ENCODE measurements at places on chromosomes 6 and 20. TPM values are rescaled to one million over a fixed set of nuclear protein-coding genes. Genes with fewer than 3 reads are reported as not detected.

DNA sequence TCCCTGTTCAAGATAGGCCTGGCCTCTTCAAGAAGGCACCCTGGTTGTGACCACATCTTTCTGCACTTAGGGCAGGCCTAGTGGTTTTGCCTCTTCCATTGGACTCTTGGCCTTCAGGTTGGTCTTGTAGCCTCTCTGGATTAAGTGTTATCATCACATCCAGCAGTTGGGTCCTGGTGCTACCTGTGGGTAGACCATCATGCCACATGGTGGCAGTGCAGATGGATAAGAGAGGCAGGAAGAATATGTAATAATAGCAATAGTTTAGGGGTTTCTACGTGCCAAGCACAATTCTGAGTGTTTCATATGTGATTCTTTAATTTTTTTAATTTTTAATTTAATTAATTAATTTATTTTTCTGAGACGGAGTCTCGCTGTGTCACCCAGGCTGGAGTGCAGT, 28.5 kb upstream of the SNRPB2 start:
- DNase-seq = no peak

DNA sequence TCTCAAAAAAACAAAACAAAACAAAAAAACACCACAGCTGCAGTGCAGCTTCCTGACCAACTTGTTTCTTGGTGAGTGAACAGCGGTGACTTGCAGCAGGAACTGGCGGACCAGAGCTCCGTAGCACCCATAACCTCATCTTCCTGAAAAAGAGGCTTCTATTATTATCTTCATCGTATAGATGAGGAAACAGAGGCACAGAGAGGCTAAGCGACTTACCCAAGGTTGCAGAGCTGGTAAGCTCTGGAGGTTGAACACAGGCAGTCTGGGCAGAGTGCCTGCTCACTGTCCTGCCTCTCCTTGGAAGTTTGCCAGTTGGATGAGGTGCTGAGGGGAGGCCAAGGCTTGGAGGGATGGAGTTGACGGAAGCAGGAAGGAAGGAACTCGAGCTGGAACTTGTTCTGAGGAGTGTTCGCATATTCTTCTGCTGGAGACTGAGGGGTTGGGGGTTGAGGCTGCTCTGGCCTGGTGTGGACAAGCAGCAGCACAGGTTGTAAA, 47.9 kb upstream of the CCDC167 start:
- DNase-seq = no peak

- DNase-seq = no peak
These were observed 4.1 kb downstream of the LEMD2 start for GRCh38 chr6:33784787-33785186.

GRCh38 chr6:96571551-96571950, 8.6 kb downstream of the FHL5 start:
- no peak for DNase-seq

- no peak for DNase-seq
These were observed 154.3 kb downstream of the BCAS1 start for GRCh38 chr20:53916173-53916512.

DNA sequence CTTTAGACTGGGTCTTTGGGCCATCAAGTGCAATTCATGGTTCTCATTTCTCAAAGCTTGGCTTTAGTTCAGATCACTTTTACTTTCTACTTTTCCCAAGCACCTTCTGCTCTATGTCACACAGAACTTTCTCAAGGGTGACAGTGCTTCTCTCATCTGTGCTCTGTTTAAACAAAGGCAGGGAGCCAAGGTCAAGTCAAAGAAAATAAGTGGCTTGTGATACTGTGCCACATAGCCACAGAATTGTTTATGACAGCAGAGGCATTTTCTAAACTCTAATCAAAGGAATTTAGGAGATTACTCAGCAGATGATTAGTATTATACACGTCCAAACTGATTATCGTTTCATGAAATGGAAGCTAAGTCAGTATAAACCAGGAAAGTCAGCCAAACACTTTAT, 348.0 kb downstream of the HDGFL1 start:
- no peak for DNase-seq

- no peak for DNase-seq
These were observed 209.8 kb upstream of the MARCKS start for GRCh38 chr6:113647143-113647889.

DNA sequence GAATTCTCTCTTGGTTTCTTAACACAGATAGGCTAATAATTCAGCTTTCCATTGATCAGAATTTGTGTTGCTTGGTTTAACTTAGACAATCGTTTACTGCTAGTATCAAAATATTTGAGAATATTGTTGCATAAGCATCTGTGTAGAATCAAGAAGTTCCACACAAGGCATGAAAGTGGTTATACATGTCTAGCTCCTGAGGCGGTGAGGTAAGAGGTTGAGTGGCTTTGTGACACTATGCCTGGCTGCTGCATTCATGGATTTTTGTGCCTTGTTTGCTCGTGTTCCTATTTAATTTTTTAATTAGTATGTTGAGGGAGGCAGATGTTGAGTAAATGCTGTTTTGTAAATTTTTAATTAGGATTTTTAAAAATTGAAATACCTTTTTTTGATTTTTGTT, 10.2 kb downstream of the PKIB start:
- DNase-seq = no peak

DNA sequence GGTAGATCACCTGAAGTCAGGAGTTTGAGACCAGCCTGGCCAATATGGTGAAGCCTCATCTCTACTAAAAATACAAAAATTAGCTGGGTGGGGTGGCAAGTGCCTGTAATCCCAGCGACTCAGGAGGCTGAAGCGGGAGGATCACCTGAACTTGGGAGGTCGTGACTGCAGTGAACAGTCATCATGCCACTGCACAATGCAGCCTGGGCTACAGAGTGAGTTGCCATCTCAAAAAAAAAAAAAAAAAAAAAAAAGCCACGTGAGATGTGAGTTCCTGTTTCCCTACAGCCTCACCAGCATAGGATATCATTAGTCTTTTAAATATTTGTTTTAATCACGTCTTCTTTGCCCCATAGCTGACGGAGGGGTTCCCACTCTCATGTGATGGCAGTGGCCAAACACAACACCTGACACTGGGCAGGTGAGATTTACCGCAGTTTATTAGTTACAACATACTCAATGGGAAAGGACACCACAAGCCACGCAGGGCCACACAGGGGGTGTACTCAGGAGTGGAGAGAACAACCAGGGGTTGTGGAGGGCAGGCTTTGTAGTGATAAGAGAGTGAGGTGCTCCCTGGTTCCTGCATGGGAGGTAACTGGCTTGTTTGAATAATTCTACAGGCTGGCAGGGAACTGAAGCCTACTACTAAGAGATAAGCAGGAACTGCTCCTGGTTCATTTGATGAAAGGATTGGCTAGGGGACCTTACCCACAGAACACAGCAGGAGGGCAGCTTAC, 4.6 kb upstream of the LZTS3 start:
- DNase-seq = no peak

DNA sequence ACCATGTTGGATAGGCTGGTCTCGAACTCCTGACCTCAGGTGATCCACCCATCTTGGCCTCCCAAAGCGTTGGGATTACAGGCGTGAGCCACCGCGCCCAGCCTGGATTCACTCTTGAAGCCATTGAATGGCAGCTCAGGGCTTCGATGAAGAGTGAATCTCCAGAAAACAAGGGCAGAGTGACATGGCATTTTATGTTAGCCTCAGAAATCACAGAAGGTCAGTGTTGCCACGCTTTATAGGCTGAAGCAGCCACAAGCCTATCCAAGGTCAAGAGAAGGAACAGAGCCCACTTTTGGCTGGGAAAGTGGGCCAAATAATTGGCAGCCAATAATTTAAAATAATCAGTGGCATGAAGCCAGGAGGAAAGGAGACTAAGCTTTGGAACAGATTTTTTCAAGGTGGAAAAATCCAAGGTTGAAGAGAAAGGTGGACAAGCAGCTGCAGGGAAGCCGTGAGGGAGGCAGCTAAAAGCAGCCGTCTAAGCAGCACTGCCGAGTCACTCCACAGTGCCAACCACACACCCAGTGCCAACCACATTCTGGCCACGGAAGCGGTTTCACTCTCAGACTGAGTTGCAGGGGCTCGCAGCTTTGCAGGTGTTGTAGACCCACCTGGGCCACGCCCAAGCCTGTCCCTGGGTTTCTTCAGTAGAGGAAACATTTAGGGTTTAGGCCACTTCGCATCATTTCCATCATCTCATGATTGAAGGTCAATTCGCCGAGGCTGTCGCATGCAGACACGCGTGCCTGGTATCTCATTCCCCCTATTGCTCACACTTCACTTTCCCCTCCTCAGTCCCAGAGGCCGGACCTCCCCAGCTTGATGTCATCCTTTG, 17.4 kb upstream of the AVP start:
- no peak for DNase-seq

GRCh38 chr6:149169761-149170511, 147.6 kb upstream of the TAB2 start:
- DNase-seq = no peak

GRCh38 chr20:41029150-41029901, 704 bp downstream of the TOP1 start:
- DNase-seq = peak; percentile 60

GRCh38 chr20:13436530-13436929, 202.2 kb downstream of the TASP1 start:
- no peak for DNase-seq

DNA sequence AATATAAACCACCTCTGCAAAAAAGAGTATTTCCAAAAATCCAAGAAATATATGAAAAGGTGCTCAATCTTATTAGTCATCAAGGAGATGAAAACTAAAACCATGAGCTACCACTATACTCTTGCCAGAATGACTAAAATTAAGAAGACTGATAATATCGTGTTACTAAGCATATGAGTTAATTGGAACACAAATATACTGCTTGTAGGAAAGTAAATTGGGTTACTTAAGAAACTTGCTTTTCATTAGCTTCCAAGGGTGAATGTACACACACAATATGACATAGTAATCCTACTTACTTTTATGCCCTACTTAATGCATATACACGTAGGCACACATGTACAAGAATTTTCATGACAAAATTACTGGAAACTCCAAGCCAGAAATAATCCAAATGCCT, 3.4 kb downstream of the THEMIS start:
- DNase-seq = no peak

- no peak for DNase-seq
These were observed 435 bp downstream of the KIFC1 start for GRCh38 chr6:33391922-33392594.

- DNase-seq = no peak
These were observed 47.2 kb downstream of the DHX35 start for GRCh38 chr20:39009348-39009747.

GRCh38 chr6:84816741-84817140, 52.3 kb upstream of the TBX18 start:
- DNase-seq = no peak

DNA sequence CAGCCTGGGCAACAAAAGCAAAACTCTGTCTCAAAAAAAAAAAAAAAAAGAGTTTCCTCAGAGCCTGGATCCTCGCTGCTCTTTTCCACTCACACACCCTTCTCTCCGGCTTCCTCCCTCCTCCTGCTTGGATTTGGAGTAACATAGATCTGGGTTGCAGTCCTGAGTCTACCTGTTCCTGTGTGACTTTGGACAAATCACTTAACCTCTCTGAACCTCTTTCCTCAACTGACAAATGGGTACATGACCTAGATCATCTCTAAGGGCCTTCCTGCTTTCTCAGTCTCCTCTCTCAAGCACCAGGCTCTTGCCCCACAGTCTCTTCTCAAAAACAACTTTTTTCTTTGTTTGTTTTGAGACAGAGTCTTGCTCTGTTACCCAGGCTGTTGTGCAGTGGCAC, 5.6 kb upstream of the R3HDML start:
- no peak for DNase-seq

DNA sequence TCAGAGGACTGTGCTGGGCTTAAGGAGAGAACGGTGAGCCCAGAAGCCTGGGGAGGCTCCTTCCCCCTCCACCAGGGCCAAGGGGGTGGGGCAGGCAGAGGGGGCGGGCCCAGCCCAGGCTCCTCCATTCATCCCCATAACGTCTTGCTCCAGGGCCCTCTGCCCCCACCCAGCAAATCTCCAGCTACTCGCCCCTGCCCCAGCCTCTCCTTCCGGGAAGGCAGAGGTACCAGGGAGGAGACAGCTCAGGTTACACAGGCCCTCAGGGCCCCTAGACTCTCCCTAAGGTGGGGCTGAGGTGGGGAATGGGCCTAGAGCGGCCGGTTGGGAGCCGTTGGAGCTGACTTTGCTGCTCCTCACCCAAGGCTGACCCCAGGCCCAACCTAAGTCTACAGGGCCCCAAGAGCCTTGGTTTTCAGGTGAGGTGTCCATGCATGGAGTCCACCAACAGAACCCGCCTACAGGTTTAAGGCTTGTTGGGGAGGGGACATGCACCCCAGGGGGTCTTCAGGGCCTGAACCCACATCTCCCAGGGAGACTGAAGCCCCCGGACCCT, 1.2 kb downstream of the LAMA5 start:
- DNase-seq = peak; percentile 45

DNA sequence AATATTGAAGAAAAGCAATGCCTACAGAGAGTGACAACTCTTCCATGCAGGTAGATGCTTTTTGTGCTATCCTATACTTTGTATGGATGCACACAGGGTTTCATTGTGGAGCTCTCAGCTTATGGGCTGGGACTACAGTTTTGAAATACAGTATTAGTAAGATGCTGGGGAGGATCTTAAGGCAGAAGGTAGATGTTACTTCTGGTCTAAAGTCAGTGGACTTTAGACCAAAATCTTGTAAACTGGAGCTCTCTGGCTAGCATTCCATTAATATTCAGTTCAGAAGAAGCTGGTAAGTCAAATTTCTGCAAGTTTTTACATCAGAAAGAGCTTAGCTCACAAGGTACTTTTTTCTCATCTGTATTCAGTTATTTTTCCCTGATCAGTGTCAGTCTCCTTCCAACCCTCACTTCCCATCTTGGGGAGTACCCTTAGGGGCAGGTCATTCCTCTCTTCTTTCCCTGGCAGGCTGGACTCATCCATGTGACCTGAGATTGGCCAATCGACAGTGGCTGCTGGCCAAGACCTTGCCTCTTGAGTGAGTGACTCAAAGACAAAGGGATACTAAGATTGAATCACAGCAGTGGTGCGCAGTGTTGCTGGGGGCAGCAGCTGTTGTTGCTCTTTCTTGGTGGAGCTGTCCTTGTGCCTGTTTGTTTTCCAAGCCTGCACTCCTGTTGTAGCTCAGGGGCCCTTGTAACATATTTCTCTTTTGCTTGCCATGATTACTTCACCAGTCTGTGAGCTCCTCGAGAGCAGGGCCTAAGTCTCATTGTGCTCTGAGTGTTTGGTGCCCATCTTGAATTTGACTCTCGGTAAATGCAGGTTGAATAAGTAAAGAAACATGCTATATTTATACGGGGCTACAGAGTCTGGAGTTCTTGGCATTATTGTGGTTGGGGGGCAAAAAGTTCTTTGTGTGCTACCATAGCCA, 2.8 kb upstream of the PHF20 start:
- peak; percentile 97 for DNase-seq

TCP11 gene
- total RNA-seq = not detected

BICRAL gene
- 13.0 TPM for total RNA-seq

SULF2 gene
- 35.1 TPM for total RNA-seq

ZDHHC14 gene
- total RNA-seq = 10.0 TPM

KCNK15 gene
- 0.25 TPM for total RNA-seq

OPRM1 gene
- not detected for total RNA-seq

ATP6V1G2 gene
- total RNA-seq = 2.1 TPM

GGTLC1 gene
- total RNA-seq = not detected

TSPO2 gene
- total RNA-seq = not detected

CLDN20 gene
- total RNA-seq = not detected

TFAP2D gene
- total RNA-seq = not detected

SASH1 gene
- total RNA-seq = 31.8 TPM

TGM3 gene
- total RNA-seq = not detected

FOXQ1 gene
- total RNA-seq = not detected

All from left ventricle myocardium superior (tissue), 1 donor.